Upper lobe of right lung (tissue), 1 donor: ENCODE measurements at places on chromosomes 7 and 10. TPM values are rescaled to one million over a fixed set of nuclear protein-coding genes. Genes with fewer than 3 reads are reported as not detected.
A peak's percentile ranks its signal among the peaks of the same experiment; 100 is the strongest.

DNA sequence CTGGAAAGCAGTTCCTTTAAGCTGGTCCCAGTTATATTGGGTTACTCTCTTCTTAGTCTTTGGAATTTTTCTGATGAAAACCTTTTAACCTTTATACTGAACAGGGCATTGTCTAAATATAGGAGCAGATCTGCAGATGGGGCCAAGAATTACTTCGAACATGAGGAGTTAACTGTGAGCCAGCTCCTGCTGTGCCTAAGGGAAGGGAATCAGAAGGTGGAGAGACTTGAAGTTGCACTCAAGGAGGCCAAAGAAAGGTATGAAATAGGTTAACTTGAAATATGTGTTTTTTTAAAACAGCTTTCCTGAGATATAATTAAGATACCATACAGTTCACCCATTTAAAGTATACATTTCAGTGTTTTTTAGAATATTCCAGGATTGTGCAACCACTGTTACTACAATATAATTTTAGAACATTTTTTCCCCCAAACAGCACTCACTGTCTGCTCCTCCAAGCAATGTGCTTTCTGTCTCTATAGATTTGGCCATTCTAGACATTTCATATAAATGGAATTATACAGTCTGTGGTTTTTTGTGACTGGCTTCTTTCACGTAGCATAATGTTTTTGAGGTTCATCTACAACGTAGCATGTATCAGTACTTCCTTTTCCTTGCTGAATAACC is 18.9 kb downstream of the OPTN start:
- no peak for DNase-seq
- H3K27ac ChIP-seq = no peak overlapping the region
- peaks cover 17% of the 10 kb centered on the region for H3K4me1 ChIP-seq
- H3K36me3 ChIP-seq = peaks cover 63% of the 10 kb centered on the region
- H3K4me3 ChIP-seq = no peak overlapping the region
- no peaks in the 10 kb centered on the region for H3K27me3 ChIP-seq

The CYP3A4 gene
- total RNA-seq = not detected

GRCh38 chr10:102837230-102837721 is at the start of gene CYP17A1:
Gene CYP17A1 (minus strand): TSS chr10:102837413. CDS start chr10:102837361, 52 bp downstream.
- H3K27ac ChIP-seq = no peak within 1 kb of the TSS
- no peak within 1 kb of the TSS for H3K4me3 ChIP-seq
- no peaks in the 10 kb centered on the region for H3K27me3 ChIP-seq

GRCh38 chr10:121974535-121975294 is at the start of gene NSMCE4A:
Gene NSMCE4A (minus strand): TSS chr10:121975217. CDS start chr10:121975165, 52 bp downstream.
- peak within 1 kb of the TSS; percentile 96 for H3K27ac ChIP-seq
- H3K36me3 ChIP-seq = peaks cover 12% of the 10 kb centered on the region
- peak within 1 kb of the TSS; percentile 90 for H3K4me3 ChIP-seq
- H3K4me1 ChIP-seq = peaks cover 22% of the 10 kb centered on the region
- no peaks in the 10 kb centered on the region for H3K27me3 ChIP-seq
- peak; percentile 91 for DNase-seq

GRCh38 chr7:290554-291372 is 793 bp downstream of the FOXL3 start:
- no peak overlapping the region for H3K27ac ChIP-seq
- no peaks in the 10 kb centered on the region for H3K4me1 ChIP-seq

- no peak overlapping the region for H3K27ac ChIP-seq
- peaks cover 9% of the 10 kb centered on the region for H3K27me3 ChIP-seq
- H3K4me3 ChIP-seq = no peak overlapping the region
- DNase-seq = no peak
These were observed 86.6 kb downstream of the FRMD4A start for GRCh38 chr10:14244147-14244546.

DNA sequence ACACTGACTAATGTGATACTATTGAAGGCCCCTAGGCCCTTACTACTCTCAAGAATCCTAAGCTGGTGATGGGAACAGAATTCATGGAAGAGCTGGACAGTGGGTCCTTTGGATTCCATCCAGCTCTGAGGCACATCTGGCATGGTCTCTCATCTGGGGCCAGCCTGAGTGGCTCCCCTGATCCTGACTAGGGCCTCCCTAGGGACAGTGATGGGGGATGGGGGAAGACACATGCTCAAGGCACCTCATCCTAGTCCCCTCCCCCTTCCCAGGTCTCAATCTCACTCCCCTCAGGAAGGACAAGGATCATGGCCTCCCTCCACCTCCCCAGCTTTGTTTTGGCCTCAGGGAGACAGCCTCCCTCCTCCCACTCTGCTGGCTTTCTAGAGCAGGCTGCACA is 1.8 kb downstream of the KCNIP2 start:
- H3K4me1 ChIP-seq = peaks cover 17% of the 10 kb centered on the region
- no peak overlapping the region for H3K27ac ChIP-seq
- H3K36me3 ChIP-seq = peaks cover 5% of the 10 kb centered on the region
- no peaks in the 10 kb centered on the region for H3K27me3 ChIP-seq
